Activated naive CD8-positive, alpha-beta T cell treated with anti-CD3 and anti-CD28 coated beads, Interleukin-2, amount 10 ng/mL, durations not matched to agents 7 days and 5 days (primary cell): ENCODE measurements at places on chromosomes 11 and 22.

GRCh38 chr11:101686514-101686913, 102.7 kb upstream of the TRPC6 start:
- H3K4me1 ChIP-seq = no peaks in the 10 kb centered on the region
- no peaks in the 10 kb centered on the region for H3K36me3 ChIP-seq
- no peak for DNase-seq
- H3K27ac ChIP-seq = no peak overlapping the region
- no peak overlapping the region for H3K4me3 ChIP-seq

- no peak overlapping the region for H3K4me3 ChIP-seq
- no peak overlapping the region for H3K27ac ChIP-seq
- DNase-seq = no peak
- peaks cover 30% of the 10 kb centered on the region for H3K27me3 ChIP-seq
- no peaks in the 10 kb centered on the region for H3K36me3 ChIP-seq
- no peaks in the 10 kb centered on the region for H3K4me1 ChIP-seq
These were observed 93.8 kb upstream of the TOP3B start for GRCh38 chr22:22076361-22076760.

- H3K4me3 ChIP-seq = no peak overlapping the region
- DNase-seq = no peak
- peaks cover 68% of the 10 kb centered on the region for H3K36me3 ChIP-seq
- peaks cover 33% of the 10 kb centered on the region for H3K4me1 ChIP-seq
- no peaks in the 10 kb centered on the region for H3K27me3 ChIP-seq
These were observed 13.6 kb downstream of the DGCR8 start for GRCh38 chr22:20093418-20094196.

- no peak overlapping the region for H3K4me3 ChIP-seq
- peaks cover 32% of the 10 kb centered on the region for H3K4me1 ChIP-seq
- DNase-seq = no peak
- no peaks in the 10 kb centered on the region for H3K27me3 ChIP-seq
- H3K36me3 ChIP-seq = peaks cover 30% of the 10 kb centered on the region
These were observed 16.8 kb downstream of the RAB30 start for GRCh38 chr11:83054904-83055380.
